NCI-H1436 treated with DMSO at 0.1 percent for 48 hours (cell line): ENCODE measurements at places on chromosomes 6 and 20.

DNA sequence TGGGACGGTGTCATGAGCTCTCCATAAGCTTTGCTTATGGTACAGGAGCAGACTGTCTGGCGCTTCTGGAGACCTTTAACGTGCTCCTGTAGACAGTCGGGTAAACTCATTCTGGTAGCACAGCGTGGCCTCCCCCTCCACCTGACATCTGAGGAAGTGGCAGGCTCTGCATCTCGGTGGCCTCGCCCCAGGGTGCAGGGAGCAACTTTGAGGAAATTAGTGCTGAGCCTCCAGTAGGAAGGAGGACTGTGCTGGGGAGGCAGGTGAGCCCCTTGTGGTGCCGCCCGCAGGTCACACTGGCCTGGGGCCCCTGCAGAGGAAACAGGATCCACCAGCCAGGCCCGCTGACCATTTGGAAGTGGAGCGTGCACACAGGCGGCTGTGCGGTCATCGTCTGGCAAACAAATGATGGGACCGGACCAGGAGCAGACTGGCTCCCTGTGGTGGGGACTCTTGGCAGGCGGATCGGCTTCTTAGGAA is 57.9 kb downstream of the SYNJ2 start:
- DNase-seq = no peak

DNA sequence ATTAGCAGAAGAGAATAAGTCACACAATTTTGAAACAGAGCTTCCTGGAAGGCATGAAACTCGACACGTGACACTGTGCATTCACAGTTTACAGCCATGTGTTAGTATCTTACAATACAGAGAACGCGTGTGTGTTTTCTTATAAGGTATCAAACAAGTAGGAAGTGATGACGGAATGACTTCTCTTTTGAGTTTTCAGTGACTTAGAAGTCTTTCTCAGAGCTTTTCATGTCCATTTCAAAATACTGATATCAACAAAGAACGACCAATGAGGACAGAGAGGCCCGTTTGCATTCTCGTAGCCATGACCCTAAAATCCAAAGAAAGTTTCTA is 36.6 kb upstream of the DUSP22 start:
- DNase-seq = no peak

GRCh38 chr20:24949756-24950127 is 673 bp downstream of the CST7 start:
- DNase-seq = no peak

DNA sequence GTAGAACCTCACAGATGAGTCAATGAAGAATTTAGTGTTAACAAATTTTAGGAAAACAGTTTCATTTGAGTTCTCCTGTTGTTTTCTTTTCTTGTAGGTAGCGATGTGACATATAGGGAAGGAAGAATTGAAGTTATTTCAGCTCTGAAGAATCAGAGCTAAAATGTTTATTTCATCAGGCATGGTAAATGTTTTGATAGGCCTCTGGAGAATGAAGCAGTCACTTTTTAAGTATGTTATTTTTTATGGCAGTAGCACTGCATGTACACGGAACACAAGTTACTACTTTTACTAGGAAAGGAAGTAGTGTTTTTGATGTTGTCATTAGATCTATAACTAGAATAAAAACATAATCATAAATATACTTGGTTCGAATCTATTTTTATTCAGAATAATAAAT is 1357.3 kb upstream of the CITED2 start:
- no peak for DNase-seq

DNA sequence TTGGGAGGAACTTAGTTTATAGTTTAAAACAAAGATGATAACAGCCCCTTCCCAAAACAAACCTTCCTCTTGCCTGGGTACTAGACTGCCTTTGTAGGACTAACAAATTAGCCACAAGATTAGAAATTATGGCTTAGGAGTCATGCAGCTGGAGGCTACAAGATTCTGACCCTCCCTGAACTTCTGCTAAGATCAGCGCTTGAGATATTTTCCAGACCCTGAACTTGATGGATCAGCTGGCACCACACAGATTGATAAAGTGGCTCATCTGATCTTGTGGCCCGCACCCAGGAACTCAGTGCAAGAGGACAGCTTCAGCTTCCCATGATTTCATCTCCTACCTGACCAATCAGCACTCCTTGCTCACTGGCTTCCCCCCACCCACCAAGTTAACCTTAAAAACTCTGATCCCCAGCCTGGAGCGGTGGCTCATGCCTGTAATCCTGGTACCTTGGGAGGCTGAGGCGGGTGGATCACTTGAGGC is 5.9 kb upstream of the SERINC3 start:
- DNase-seq = no peak

- DNase-seq = no peak
Measured at GRCh38 chr6:8181160-8181881, 79.0 kb upstream of the EEF1E1 start.

DNA sequence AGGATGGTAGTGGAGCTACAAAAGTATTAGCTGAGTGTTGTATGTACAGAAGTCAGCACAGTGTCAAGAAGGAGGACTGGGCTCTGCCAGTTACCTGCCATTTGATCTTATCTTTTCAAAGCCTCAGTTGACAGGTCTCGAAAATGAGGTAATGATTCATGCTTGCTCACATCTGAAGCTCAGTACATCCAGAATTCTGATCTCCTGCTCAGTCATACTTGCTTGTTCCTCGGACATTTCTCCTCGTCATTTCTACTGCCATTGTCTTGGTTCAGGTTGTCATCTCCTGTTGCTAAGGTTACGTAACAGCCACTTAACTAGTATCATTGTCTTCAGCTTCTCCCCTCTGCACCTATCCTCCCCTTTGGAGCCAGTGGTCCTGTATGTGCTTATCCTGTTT is 89.5 kb downstream of the SLX4IP start:
- DNase-seq = no peak

GRCh38 chr6:83193747-83194566 is 800 bp downstream of the RWDD2A start:
- DNase-seq = no peak

GRCh38 chr6:97129106-97129505 is 153.9 kb downstream of the MMS22L start:
- DNase-seq = no peak
